ENCODE measurements at places on chromosomes 12 and 14. TPM values are rescaled to one million over a fixed set of nuclear protein-coding genes. Genes with fewer than 3 reads are reported as not detected.
A peak's percentile ranks its signal among the peaks of the same experiment; 100 is the strongest.

PTHLH gene
- total RNA-seq, result not detected

POP5 gene
- 29.2 TPM for total RNA-seq

NUP37 gene
- total RNA-seq, result 6.5 TPM

CCDC196 gene
- total RNA-seq, result 1.9 TPM

NR1H4 gene
- 63.7 TPM for total RNA-seq

SYT1 gene
- total RNA-seq, result 0.82 TPM

TMPRSS12 gene
- not detected for total RNA-seq

RHEBL1 gene
- 0.17 TPM for total RNA-seq

LETMD1 gene
- 22.1 TPM for total RNA-seq

SDR9C7 gene
- not detected for total RNA-seq

VAMP1 gene
- total RNA-seq, result 5.8 TPM

DNA sequence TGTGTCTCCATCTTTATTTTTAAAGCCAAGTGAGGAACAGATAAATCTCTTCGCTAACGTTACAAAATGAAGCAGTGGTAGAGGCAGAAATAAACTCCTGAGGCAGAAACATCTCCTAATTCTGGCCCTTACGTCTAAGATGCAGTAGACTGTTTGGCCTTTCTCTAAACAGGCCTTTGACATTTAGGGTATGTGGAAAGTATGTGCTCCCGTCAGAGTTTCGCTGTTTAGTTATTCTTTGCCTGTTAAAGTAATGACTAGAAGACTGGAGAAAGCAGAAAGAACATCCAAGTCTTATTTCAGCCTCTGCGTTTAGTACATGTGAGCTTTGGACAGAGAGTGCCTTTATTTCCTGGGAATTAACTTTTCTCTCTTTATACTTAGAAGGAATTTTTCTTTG lies 216.6 kb downstream of the RAD51B start:
- no peak for DNase-seq

DNA sequence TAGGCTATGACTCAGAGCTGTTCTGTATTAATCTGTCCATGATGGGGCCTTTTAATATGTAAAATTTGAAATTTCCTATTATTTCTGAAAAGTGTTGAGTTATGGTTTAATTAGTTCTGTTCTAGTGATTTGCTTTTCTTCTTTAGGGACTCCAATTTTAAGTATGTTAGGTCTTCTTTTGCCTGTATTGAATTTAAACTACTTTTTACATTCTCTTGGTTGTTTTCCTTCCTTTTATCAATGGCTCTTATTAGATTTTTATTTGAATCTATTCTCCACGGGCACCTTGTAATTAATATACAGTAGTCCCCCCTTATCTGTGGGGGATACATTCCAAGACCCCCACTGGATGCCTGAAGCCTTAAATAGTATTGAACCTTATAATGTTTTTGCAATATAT lies 46.4 kb downstream of the DDHD1 start:
- DNase-seq, result no peak

GRCh38 chr12:1591543-1591942 lies 2.8 kb downstream of the FBXL14 start:
- DNase-seq, result no peak

- DNase-seq, result no peak
These were observed 1044.9 kb upstream of the FLRT2 start for GRCh38 chr14:84485036-84485435.

DNA sequence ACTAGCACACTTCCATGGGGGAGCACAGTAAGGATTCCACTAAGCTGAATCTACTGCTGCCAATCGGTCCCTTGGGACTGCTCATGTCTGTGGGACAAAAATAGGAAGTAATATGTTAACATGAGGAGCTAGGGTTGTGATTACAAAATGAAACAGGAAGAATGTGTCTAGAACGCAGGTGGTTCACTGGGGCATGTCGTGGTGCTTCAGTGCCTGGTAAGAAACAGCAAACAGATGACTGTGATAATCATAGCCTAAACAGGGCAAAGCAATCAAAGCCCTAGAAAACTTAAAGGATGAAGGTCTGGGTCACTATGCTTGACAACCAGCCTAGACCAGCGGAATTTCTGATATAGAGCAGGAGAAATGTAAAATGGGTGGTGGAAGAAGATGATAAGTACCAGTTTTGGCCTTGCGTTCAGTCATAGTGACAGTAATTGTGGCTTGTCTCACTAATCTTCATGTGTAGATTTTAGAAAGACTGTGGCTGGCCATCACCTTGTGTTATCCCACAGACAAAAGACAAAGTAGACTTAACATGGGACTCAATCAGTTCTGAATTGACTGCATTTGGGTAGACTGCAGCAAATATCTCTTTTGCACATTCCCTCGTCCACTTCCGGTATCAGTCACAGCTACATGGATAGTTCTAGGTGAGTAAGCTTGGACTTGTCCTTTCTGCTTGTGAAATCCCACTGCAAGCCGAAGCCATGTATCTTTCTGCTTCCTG lies 51.4 kb downstream of the WASHC3 start:
- DNase-seq, result no peak

DNA sequence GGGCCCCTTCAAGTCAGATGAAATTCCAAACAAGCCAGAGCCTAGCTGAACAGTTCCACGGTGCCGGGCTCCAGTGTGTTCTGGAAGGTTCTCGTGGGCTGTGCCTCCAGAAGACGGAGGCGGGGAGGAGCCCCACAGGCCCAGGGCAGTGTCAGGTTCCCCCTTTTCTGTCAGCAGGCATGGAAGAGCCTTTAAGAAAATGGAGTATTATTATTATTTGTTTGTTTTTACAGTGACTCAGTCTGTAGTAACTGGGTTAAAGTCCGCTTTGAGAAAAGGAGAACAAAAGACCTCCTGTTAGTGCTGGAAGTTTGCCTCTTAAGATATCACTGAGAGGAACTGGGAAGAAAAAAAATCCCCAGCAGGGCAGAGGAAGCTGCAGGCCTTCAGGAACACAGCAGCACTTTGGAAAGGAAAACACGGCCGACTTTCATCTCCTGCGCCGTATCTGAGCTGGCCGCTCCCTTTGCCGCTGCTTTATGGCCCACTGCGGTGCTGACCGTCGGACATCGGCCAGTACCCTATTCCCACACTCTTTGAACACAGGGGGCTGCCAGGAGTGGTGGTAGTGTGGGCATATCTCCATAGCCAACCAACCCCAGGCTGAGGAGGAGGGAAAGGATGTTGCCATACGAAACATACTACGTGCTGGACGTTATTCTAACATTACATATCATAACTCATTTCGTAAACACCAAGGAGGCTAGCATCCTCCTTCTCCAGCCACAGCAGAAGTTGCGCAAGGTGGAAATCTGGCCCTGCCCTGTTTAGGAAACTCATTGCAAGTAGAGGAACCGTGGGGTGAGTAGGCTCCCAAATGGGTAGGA lies 194.0 kb downstream of the ZFP36L1 start:
- peak; percentile 68 for DNase-seq

- no peak for DNase-seq
These were observed 33.6 kb upstream of the HIF1A start for GRCh38 chr14:61661471-61662400.

GRCh38 chr14:96906434-96906833 lies 109.3 kb downstream of the VRK1 start:
- no peak for DNase-seq

DNA sequence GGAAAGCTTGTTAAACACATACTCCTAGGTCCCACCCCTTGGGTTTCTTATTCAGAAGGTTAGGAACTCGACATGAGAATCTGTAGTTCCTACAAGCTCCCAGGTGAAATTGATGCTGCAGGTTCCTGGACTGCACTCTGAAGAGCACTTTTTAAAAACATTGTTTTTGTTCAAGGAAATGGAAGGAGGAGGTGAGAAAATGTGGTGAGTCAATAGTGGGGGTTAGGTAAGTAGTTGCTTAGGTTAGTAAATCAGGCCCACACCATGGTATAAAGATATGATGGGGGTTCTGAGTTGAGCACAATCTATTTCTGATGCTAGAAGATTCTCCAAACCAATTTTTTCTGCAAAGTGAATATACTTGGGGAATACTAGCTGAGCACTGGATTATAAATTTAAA lies 450.3 kb downstream of the CCDC91 start:
- DNase-seq, result no peak

DNA sequence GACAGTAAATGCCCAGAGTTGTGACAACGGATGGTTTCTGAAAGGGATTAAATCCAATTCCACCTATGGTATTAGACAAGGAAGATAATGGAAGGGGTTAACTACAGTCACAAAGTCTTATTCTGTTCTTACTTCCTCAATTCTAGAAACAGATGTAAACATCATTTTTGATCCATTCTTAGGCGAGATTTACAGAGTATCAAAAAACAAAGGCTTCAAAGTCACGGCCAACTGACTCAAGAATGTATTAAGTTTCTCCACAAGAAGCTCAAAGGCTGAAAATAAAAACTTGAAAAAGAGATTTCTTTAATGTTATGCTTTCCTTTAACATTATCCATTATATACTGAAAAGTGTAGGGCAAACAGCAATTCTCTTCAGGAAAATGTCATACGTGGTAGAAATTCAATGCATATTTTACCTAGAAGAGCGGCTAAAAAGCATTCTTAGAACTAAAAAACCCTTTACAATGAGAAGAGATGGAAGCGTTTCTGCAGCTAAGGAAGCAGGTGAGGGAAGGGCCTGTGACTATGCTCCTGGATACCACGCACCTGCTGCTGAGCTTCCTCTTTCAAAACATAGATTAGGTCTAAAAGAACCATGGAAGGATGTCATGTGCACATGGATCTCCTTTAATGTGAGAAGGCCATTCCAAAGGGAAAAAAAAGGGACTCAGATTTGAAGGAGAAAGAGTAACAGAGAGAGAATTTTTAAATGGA lies 185.8 kb downstream of the STXBP6 start:
- DNase-seq, result no peak

- DNase-seq, result no peak
These were observed 30.1 kb downstream of the VRK1 start for GRCh38 chr14:96827290-96827689.

DNA sequence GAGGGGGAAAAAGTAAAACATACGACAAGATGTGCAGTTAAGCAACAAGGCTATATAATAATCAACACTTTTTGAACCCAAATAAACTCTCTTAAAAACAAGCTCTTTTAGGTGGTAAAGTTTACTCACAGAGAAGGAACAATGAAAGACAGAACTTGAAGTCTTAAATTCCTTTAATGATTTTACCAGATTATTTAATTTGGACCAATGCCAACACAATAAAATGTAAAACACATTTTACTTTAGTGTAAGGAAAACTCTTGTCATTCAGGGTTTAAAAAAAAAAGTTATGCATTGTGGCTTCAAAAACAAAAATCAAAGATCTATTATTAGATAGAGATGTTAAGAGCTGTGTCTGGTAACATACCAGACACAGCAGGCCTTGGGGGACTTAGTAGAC lies 13.1 kb downstream of the TSPAN8 start:
- DNase-seq, result no peak

GRCh38 chr14:99654235-99654985 lies 9.5 kb downstream of the HHIPL1 start:
- DNase-seq, result no peak

GRCh38 chr14:95362138-95362494 lies 42.4 kb upstream of the CLMN start:
- no peak for DNase-seq

- DNase-seq, result peak; percentile 75
These were observed 22.0 kb upstream of the NUDT14 start for GRCh38 chr14:105203057-105203531.

- DNase-seq, result no peak
These were observed 96.7 kb downstream of the SLC25A47 start for GRCh38 chr14:100419856-100420255.

GRCh38 chr12:132159555-132160003 lies 15.3 kb downstream of the NOC4L start:
- no peak for DNase-seq

GRCh38 chr12:105575235-105575634 lies 244.7 kb downstream of the C12orf75 start:
- DNase-seq, result no peak

- DNase-seq, result no peak
These were observed 77.5 kb upstream of the ATP2A2 start for GRCh38 chr12:110203546-110203945.

- DNase-seq, result no peak
These were observed 191.9 kb upstream of the DIO3 start for GRCh38 chr14:101369194-101369915.

DNA sequence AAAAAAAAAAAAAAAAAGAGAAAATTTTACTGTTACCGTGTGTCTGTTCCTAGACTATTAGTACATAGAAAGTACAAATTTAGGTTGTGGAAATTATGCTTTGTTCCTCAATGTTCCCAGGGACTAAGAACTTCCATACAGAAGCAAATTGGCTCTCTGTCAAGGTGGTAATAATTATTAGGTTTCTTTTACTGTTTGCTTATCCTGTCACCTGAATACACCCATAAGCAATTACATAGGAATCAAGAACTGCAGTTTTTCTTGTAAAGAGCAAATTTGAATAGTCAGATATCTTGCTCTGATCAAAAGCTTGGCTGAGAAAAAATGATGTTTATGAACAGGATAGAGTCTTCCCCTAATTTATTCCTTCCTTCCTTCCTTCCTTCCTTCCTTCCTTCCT lies 191.2 kb downstream of the AEBP2 start:
- no peak for DNase-seq

DNA sequence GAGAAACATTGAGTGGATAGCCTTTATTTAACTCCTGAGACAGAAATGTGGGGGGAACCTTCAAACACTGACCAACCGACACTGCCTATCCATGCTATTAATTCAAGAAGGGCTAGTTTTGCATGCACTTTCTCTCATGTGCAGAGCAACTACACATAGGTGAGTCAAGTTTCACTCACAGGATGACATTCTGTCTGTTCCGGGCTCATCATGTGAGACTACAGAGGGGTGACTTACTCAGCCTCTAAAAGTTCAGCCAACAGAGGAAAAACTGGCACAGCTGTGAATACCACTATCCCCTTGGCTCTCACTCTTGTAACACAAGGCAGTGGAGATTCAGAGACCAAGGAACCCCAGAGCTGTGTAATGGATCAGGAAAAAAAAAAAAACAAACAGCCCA lies 13.3 kb downstream of the BEST3 start:
- no peak for DNase-seq

- peak; percentile 61 for DNase-seq
These were observed 3.6 kb downstream of the ZNF839 start for GRCh38 chr14:102323102-102323501.

- DNase-seq, result no peak
These were observed 954 bp upstream of the SLC39A2 start for GRCh38 chr14:20998139-20998538.

- DNase-seq, result no peak
These were observed 203.0 kb downstream of the SNAPC1 start for GRCh38 chr14:61965030-61965745.

- DNase-seq, result no peak
These were observed 17.1 kb upstream of the TSPAN11 start for GRCh38 chr12:30909349-30910037.

- DNase-seq, result peak; percentile 85
These were observed 644 bp downstream of the NAB2 start for GRCh38 chr12:57089271-57090245.

GRCh38 chr12:122928404-122929147 lies 32.7 kb upstream of the VPS37B start:
- DNase-seq, result peak; percentile 80

DNA sequence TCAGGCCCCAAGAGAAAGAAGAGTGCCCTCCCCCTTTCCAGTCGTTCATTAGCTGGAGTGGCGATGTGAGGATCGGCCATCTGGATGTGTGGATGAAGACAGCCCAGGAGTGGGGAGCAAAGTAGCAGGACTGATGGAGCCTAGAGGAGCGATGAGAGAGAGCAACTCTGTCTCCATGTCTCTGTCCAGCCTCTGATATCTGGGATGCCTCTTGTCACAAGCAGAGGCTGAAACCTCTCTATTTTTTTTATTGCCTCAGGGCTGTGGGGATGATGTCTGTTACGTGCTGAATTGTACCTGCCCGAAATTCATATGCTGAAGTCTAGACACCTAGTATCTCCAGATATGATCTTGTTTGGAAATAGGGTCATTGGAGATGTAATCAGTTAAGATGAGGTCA lies 2.7 kb downstream of the SERPINA11 start:
- DNase-seq, result no peak

GRCh38 chr12:122844366-122844971 lies 9.2 kb downstream of the HIP1R start:
- no peak for DNase-seq

Measured in right lobe of liver (tissue), 6 donors.